Fibroblast of skin of left biceps (primary cell): ENCODE measurements at places on chromosomes 3 and 15.

DNA sequence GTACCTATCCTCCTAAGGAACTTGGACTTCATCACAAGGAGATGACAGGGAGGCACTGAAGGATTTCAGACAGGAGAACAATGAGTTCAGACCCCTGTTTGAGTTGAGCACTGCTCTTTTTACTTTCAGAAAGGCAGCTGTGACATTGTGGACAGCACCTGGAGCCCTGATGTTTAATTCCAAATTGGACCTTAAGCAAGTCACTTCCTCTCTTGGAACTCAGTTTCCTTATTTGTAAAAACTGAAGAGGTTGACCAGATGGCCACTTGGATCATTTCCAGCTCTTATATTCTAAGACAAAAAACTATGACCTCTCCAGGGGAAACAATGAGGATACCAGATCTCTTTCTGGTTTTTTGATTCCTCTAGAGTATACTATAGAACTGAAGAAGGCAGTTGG is 34.1 kb upstream of the SMAD3 start:
- DNase-seq: no peak

DNA sequence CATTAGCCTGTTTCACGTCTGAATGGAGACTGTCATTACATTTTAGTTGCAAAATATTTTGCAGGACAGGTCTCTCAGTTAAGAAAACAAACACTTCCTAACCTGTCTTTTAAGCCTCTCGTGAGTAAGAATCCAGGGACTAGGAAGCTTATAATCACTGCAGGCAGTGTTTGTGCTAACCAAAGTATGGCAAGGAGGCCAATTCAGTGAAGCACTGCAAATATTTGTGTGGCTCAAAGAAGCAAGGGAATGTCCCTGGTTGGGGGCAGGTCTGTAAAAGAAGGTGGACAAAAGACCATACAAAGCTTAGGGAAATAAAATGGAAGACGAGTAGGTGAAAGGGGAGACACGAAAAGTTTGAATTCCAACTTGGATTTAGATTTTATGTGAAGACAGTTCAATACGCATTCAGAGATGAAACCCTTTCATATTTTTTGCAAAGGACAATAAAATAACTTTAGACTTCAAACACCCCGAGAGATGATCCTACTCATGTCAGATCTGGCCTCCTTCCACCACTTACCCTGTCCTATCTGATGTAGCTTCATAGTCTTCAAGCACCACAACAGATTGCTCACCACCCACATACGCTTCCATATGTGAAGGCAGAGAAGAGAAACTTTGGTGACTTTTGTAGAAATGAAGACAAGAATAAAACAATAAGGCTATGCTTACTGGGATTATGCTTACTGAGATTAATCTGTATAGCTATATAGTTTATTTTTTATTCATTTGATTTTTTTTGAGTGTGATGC is 240.9 kb downstream of the TUSC7 start:
- DNase-seq: no peak

GRCh38 chr3:111311126-111311525 is 230.9 kb upstream of the CD96 start:
- DNase-seq: no peak

- no peak for DNase-seq
Measured at GRCh38 chr15:66594344-66594743, 28.5 kb upstream of the LCTL start.

- no peak for DNase-seq
Measured at GRCh38 chr3:176951586-176952292, 245.5 kb downstream of the TBL1XR1 start.

DNA sequence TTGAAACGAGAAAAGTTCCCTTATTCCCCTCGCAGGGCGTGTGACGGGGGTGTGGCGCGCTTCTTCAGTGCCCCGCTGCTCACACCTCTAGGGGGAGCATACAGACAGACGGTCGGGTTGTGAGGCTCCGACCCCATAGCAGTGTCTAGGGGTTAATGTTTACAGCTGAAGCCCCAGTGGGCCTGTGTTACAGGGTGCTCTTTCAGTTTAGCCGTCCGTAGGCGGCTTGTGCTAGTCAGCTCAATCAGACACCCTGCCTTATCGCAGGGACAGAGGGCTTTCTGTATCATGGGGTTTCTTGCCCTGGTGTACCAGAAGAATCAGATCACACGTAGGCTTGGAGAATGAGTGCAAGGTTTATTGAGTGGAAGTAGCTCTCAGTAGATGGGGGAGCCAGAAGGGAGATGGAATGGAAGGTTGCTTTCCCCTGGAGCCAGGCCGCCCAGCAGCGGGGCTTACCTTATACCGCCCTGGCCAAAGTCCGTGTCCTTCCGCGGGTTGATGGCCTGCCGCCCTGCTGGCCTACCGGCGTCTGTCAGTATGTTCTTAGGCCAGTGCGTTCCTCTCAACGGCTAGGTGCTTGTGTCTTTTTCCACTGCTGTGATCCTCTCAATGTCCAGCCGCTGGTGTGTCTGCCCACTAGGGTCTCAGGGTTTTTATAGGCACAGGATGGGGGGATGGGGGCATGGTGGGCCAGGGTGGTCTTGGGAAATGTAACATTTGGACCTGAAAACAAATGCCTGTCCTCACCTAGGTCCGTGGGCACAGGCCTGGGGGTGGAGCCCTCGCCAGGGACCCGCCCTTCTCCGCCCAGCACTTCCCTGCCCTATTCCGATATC is 32.2 kb upstream of the ACP3 start:
- DNase-seq: no peak

DNA sequence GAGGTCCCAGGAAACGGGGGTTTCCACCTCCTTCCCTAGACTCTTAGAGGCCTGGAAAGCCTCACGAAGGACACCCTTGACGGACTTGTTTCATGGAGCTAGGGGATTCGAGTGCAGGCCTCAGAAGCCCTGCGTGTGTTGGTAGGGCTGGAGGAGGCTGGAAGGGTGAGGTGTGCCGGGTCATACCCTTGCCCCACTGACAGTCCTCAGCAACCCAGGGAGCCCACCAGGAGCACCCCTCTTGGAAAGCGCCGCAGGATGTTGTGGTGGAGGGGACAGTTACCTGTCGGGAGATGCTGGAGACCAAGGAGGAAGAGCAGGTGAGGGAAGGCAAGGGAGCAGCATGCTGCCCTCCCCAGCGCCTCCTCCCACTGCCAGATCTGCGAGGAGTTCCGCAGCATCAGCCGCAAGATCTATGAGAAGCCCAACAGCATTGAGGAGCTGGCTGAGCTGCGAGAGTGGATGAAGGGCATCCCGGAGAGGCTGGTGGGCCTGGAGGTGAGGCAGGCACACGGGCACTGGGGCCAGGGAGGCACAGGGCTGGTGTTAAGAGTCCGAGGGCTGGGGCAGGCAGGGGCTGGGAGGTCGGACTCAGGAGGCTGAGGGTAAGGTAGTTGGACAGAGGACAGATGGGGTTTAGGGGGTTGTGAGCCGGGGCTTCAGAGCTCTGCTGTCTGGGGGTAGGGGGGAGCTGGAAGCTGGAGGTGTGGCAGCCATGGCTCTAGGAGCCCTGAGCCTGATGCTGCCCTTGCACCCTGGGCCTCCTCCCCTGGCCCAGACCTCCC is 33.7 kb downstream of the DNAH1 start:
- DNase-seq: no peak

GRCh38 chr15:88467935-88468528 is 524 bp downstream of the MRPS11 start:
- DNase-seq: no peak

GRCh38 chr15:69380100-69380725 is 33.9 kb upstream of the KIF23 start:
- no peak for DNase-seq

GRCh38 chr15:59657635-59658125 is 365 bp upstream of the GTF2A2 start:
- DNase-seq: no peak

DNA sequence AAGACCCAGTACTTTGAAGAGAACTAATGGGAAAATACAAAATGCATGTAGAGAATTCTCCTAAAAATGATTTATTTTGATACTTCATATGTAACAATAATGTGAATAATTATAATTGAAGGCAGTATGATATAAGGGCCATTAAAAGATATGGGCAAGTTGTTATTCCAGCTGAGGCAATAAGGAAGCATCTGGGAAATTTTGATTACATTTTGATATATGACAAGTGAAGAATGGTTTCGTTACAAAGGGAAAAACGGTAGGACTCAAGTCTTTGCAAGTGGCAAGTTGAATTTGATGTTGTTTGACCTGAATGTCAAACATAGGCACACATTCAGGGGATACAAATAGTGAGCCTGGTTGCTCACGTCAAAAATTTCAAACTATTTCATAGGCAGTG is 137.9 kb upstream of the TP63 start:
- DNase-seq: no peak

GRCh38 chr3:11248596-11248995 is 23.6 kb upstream of the ATG7 start:
- no peak for DNase-seq

DNA sequence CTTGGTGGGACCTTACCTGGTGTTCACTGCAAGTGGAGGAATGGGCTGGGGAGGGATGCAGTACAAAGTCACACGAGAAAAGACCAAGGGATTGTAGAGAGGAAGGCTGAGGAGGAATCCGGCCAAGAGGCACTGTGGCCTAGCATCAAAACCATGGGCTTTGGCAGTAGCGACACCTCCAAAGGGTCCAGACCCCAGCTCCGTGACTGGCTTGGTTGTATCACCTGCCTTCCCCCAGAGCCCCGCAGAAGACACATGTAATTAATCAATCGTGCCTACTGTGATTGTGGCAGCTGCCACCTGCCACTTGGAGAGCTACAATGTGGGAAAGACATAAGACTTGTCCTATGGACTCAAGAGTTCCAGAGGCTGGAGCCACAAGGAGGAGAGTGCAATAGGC is 54.7 kb downstream of the ST8SIA2 start:
- no peak for DNase-seq

GRCh38 chr15:70936326-70936725 is 43.7 kb downstream of the LRRC49 start:
- DNase-seq: no peak

DNA sequence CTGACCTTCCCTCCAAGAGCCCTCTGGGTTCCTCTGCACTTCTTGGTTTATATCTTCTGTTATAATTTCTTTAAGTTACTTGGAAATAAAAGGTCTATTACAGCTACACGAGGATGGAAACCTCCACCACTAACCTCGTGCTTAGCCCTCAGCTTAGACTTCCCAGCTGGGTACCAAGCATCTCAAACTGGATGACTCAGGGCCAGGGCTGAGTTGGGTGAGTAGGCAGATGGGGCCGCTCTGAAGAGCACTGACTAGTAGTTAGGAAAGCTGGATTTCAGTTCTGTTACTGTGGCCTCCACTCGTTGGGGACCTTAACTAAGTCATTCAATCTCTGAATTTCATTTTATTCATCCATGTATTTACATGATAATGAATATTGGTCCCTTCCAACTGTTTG is 1036.6 kb downstream of the IGSF11 start:
- DNase-seq: no peak

DNA sequence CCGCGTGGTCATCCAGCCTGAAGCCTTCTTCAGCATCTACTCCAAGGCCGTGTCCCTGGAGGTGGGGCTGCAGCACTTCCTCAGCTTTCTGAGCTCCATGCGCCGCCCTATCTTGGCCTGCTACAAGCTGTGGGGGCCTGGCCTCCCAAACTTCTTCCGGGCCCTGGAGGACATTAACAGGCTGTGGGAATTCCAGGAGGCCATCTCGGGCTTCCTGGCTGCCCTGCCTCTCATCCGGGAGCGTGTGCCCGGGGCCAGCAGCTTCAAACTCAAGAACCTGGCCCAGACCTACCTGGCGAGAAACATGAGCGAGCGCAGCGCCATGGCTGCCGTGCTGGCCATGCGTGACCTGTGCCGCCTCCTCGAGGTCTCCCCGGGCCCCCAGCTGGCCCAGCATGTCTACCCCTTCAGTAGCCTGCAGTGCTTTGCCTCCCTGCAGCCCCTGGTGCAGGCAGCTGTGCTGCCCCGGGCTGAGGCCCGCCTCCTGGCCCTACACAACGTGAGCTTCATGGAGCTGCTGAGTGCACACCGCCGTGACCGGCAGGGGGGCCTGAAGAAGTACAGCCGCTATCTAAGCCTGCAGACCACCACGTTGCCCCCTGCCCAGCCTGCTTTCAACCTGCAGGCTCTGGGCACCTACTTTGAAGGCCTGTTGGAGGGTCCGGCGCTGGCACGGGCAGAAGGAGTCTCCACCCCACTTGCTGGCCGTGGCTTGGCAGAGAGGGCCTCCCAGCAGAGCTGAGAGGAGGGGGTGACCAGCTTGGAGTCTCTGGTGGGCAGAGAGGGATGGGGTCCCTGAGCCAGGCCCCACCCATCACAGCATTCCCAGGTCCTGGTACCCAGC is 37.9 kb downstream of the GOLGA6A start:
- DNase-seq: no peak
